NCI-H1436 treated with DMSO at 0.1 percent for 48 hours (cell line): ENCODE measurements at places on chromosomes 7 and 10.

GRCh38 chr10:17781856-17782255, 27.3 kb upstream of the MRC1 start:
- no peak for DNase-seq

- no peak for DNase-seq
These were observed 985.1 kb downstream of the SORCS1 start for GRCh38 chr10:106179430-106179829.

DNA sequence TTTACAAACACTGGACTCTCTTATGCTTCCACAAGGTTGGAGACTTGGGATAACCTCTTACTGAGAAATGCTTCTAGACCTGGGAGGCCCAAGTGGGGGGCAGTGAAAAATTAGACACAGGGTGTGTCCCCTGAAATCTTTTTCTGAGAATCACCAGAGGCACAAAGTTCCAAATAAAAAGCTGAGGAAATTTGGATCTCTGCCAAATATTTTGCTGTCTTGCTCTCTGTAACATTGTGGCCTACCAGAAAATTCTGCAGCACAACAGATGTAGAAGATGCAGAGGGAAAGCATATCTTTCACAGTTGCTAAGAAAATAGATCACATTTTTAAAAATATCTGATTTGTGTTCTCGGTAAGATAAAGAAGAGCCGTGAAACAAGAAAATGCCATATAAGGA, 849.4 kb downstream of the CCSER2 start:
- DNase-seq: no peak

DNA sequence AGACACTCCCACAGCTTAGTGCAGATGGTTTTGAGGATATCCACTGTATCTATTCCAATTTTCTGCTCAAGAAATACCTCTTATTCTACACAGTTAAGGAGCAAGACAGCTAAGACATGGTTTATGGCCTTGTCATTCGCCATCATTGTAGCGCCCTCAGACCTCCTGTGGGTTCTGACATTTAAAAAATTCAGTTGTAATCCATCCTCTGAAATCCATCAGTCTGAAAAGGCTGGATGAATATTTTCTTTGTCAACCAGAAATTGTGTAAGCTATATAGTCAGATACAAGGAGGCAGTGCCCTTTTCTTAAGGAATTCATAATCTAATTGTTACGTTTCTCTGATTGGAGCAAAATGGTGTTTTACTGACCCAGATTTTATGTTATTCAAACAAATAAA, 353.6 kb downstream of the GALNT17 start:
- DNase-seq: no peak

GRCh38 chr10:17059197-17059688, 70.4 kb downstream of the CUBN start:
- no peak for DNase-seq

- DNase-seq: no peak
These were observed 105.5 kb upstream of the ZNF438 start for GRCh38 chr10:31136930-31137885.
